ENCODE measurements at places on chromosomes 13 and 19.

DNA sequence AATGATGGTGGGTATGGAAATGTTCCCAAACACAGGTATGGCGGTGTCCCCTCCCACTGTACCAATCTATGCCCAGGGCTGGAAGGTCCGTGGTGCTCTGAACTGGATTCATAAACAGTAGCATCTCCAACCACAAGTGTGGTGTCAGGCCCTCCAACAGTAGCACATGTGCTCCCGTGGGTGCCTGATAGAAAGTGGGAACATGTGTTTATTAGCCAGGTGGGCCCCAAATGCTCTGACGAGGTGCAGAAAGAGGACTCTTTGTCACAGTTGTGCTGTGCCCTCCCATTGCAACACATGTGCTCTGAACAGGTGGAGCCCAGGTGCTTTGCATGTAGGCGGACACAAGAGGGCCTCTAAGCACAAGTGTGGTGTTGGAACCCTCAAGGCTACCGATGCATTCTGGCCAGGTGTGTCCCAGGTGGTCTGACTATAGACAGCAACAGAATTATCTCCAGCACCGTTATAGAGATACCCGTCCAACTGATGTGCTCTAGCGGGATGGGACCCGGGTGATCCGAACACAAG lies 75.4 kb upstream of the ZNF30 start:
- DNase-seq: peak; percentile 61

DNA sequence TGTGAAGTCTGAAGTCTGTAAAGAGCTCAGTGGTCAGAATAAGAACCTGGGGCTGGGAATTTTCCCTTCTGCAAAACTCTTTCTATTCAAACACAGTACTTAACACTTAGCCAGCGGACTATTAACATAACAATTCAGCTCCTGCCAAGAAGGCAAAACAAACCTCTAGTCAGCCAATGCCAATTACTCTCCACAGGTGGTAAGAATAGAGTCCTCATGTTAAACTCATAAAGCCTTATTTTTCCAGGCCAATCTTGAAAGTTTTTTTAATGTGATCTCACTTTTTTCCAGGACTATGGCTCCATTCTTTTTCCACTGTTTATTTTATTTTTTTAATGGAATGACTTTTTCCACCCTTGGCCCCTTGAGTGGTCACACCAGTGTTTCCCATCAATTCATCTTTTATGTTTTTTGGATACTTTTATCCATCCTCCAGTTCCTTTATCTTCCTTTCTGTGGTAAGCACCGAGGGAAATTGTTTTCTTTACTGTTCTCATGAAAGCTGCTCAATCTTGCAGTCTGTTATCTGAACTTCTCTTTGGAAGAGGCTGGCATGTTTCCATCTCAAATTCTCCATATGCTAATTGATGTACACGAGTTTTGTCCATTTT lies 217.3 kb downstream of the LHFPL6 start:
- no peak for DNase-seq

GRCh38 chr13:84896128-84896527 lies 903.1 kb downstream of the SLITRK6 start:
- DNase-seq: peak; percentile 26

DNA sequence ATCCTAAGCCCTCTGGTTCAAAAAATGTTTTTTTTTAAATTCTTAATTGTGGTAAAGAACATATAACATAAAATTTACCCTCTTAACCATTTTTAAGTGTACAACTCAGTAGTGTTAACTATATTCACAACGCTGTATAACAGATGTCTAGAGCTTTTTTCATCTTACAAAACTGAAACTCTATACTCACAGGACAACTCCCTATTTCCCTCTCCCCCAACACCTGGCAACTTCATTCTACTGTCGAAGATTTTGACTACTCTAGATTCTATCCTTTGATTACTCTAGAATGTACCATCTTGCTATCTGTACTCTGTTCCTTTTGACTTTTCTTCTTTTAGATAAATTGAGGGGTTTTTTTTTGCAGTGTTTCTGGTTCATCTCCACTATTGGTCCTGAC lies 200.4 kb downstream of the KLF12 start:
- DNase-seq: no peak

- DNase-seq: no peak
Measured at GRCh38 chr13:59280297-59280696, 883.4 kb downstream of the DIAPH3 start.

DNA sequence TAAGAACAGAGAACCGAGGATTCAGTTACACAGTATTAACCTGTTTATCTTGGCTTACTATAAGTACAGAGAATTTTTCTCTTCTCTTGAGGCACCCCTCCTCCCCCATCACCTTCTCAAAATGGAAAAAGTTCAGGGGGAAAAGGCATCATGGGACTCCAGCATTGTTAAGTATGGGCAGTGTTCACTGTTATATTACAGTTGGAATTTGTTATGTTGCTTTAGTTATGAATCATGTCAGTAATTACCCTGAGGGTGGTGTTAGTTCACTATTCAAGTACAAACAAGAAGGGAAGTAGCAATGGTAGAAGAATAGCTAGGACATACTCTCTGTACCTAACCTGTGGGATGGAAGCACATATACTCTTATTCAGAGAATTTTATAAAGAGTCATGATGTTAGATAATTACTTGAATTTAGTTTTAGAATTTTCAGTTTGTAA lies 12.0 kb downstream of the LPAR6 start:
- DNase-seq: peak; percentile 3

- peak; percentile 86 for DNase-seq
Measured at GRCh38 chr19:39237200-39238184, 7.3 kb downstream of the IFNL3 start.

GRCh38 chr13:46639033-46639981 lies 86.3 kb downstream of the LRCH1 start:
- DNase-seq: peak; percentile 23

GRCh38 chr13:91595677-91596076 lies 197.3 kb downstream of the GPC5 start:
- no peak for DNase-seq

DNA sequence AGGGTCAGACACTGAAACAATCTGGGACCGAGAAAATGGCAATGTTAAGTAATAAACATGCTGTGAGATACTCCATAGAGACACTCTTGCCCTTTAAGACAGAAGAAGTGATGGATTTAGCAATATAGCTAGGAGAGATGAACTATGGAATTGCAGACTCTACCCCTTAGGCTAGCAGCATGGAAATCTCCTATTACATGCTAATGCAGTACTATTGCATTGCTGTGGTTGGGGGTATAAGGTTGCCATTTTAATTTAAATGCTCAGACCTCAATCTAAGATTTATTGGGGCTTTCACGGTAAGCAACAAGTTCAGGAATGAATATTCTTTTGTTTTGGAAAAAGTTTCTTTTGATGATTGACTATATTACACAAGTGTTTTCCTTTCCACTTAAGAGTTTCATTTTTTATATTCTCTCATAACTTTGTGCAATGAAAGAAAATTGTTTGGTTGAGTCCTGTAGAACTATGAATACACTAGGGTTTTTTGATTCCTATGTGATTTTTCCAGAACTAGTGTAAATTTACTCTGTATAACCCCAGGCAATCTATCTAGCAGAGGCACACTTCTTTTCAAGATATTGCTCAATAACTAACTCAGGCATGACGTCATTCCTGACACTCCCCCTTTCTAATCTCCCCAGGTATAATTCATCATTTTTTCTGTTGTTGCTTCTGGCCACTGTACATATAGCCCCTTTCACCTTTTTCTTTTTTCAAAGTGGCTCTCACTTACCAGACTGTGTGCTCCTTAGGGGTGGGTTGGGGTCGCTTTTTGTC lies 394.7 kb upstream of the KLF12 start:
- DNase-seq: no peak

Data from SW480 (cell line).